NCI-H1417 treated with DMSO at 0.1 percent for 48 hours (cell line): ENCODE measurements at places on chromosomes 7 and 10.

DNA sequence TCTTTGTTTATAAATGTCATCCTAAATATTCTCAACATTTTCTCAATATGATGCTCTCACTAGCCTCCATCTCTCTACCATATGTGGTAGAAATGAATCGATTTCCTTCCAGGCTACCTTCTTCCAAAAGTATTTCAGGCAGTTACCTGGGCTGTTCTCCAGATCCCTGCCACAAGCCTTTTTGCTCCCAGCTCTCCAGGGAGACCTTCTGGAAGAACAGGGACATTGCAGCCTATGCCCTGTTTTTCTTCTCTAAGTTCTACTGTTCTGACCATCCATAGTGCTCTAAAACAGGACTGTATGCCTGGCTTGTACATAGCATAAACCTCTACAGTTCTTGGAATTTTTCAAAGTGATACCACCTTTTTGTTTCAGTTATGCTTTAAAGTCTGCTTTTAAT is 552.8 kb downstream of the ANKRD7 start:
- DNase-seq: no peak

DNA sequence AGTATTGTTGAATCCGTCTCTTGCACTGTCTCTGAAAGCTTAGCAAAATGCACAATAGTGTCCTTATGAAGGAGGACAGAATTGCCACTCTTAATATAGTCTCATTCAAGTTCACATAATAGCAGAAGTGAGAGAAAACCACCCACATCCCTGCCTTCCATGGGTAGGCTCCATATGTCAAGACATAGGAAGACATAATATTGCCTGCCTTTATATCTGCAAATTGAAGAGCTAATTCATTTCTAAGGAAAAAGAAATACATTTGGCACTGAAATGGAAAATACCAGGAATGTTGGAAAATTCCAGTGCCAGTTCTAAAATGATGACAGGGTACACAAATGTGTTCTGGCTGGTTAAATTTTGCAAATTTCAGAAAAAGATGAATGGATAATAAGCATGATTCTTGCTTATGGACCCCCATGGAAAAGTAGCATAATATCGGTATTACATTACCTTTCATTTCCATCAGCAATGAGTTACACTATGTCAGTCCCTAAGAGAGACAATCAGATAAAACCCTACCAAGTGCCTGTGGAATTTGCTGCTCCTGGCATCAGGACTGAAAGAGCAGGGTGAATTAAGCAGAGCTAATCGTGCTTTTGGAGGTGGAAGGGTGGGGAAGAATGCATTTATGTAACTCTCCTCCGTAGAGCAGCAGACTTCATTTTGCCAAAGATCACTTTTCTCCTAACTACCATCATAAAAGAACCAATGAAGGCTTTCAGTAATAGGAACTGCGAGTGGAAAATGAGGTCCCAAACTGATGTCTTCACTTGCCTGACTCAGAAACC is 312.6 kb downstream of the FGFR2 start:
- DNase-seq: no peak

DNA sequence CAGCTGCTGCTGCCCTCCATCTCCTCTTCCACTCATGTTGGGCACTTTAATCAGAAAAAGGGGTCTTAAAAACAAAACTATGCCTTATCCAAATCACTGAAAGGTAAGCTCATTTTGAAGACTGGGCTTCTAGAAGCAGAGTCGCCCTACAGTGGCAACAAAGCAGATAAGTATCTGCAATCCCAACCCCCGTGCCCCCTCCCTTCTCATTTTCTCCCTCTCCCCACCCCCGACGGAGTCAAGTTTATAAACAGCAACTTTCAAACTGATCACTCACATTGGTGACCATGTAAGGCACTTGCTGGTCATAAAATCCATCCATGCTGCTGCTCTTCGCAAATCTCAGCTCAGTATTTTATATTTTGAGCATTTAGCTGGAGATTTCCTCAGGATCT is 738 bp downstream of the ETV1 start:
- no peak for DNase-seq

- no peak for DNase-seq
These were observed 17.9 kb downstream of the ZC3HAV1 start for GRCh38 chr7:139091677-139091996.

- DNase-seq: no peak
These were observed 28.1 kb upstream of the SLC26A4 start for GRCh38 chr7:107632492-107632865.

GRCh38 chr7:867406-868188 is 8.8 kb upstream of the GET4 start:
- DNase-seq: no peak

- DNase-seq: no peak
These were observed 52.5 kb upstream of the WNT16 start for GRCh38 chr7:121276313-121276712.

DNA sequence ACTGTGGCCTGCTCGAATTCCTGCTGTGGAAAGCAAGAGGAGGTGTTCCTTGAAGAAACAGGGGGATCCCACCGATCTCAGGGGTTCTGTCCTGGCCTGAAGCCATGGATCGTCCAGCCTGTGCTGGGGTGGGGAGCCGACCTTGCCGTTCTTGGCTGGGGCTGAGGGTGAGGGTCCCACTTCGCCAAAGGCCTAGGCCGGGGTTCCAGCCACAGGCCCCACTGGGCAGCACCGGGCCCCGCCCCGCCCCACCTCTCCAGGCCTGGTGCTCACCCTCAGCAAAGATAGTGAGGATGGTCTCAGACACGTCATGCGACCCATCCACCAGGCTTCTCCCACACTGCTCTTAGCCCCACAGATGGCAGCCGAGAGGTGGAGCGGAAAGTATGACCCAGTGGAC is 51.4 kb upstream of the ZNF716 start:
- no peak for DNase-seq

GRCh38 chr10:47290338-47290737 is 9.7 kb upstream of the GDF10 start:
- no peak for DNase-seq

- DNase-seq: no peak
These were observed 6.4 kb downstream of the ZSCAN25 start for GRCh38 chr7:99623091-99623693.

DNA sequence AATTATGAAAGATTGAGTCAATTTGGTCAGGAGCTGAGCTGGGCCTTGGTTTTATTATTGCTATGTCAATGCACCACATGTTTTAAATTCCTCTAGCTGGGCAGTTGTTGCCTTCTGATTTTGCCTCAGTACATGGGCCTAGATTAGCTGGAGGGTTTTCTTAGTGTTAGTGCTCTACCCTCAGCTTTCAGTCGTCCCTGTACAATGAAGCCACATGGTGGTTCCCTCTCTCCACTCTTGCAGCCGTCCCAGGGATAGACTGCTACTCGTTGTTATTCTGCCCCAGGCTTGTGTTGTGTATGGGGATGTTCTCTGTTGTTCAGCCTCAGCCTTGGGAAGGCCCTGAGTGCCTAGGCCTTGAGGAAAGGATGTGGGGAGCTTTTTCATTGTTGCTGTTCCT is 37.0 kb downstream of the NHLRC2 start:
- no peak for DNase-seq

- DNase-seq: no peak
These were observed 241.5 kb downstream of the PHTF2 start for GRCh38 chr7:78039790-78040776.

DNA sequence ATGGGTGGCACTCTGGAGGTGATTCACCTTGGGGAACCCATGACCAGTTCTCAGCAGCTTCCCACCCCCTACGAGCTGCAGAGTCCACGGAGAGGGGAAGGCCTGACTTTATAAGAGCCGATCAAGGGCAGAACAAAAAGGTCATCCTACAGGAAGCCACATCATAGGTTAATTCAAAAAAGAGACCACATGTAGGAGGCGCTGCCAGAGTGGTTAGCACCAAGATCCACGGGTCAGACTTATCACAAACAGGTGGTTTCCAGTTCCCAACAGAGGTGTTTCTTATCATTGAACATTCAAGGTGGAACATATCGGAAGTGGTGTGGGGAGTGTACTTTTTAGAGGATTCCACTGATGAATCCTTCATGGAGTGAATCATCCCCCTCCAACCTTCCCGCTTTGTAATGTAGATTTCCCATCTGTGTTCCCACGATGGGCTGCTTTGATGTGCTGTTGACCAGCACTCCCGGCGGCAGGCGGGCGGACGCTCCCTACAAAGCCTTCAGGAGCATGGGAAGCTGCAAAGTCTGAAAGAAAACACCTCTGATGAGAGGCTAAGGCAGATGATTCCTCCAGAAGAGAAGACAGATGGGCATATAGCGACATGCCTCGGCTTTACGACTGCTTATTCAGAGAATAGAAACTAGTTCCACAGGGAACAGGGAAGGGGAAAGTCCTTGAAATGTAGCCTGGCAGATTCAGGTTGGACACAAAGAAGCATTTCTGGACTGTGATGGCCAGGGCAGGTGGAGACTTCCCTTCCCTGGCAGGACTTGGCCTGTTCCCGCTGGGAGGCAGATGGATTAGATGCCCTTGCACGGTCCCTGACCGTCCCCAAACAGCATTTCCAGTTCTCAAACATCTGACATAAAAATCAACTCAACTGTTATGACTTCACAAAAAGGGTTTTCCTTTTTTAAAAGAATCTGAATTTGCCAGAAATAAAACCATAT is 66.5 kb downstream of the AFAP1L2 start:
- no peak for DNase-seq

GRCh38 chr7:129149511-129149910 is 5.0 kb downstream of the TSPAN33 start:
- DNase-seq: no peak

- DNase-seq: no peak
These were observed 1.3 kb upstream of the BMPER start for GRCh38 chr7:33903791-33904680.

GRCh38 chr7:13639396-13639795 is 350.1 kb downstream of the ETV1 start:
- DNase-seq: peak; percentile 59

- no peak for DNase-seq
These were observed 31.3 kb upstream of the SMC3 start for GRCh38 chr10:110535958-110536891.

GRCh38 chr7:149733924-149734790 is 39.2 kb downstream of the ZNF467 start:
- no peak for DNase-seq

DNA sequence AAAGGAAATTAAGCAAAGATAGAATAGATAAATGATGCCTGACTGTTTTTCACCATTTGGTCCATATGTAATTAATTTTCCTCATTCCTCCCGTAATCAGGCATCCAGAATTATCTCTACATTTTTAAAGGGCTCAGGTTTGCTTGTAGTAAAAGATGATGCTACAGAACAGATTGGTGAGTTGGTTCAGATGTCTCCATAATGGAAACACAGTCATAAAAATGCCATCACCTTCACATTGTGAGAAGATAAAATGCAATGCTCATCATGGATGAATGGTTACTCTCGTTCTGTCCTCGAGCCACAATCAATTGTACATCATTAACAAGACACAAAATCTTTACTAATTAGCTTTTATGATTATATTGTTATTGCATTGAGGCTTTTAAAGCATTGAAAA is 64.9 kb upstream of the CELF2 start:
- no peak for DNase-seq

DNA sequence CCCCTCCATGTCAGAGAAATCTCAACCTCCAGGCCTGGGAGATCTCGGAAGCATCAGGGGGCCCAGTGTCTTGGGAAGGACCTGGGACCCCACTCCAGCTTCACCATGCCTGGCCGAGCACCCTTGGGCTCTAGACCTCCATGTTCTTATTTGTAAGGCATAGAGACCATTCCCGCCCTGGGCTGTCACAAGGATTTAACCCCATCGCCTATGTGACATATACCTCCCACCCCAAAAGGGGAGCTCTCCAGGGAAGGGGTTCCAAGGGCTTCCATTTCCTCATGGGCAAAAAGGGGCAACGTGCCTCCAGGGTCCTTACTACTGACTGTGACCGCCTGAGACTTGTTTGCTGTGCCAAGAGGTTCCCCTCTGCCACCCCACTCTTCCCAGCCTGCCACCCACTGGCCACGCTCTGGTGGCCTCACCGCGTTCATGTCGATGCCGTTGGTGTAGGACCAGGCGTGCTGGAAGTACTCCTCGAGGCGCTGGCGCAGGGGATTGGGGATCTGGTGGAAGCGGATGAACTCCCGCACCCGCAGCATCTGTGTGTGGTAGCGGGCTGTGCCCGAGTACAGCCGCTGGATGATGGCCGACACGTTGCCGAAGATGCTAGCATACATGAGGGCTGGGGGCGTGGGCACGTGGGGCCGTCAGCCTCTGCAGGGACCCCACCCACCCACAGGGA is 27.5 kb downstream of the KCNH2 start:
- DNase-seq: no peak

DNA sequence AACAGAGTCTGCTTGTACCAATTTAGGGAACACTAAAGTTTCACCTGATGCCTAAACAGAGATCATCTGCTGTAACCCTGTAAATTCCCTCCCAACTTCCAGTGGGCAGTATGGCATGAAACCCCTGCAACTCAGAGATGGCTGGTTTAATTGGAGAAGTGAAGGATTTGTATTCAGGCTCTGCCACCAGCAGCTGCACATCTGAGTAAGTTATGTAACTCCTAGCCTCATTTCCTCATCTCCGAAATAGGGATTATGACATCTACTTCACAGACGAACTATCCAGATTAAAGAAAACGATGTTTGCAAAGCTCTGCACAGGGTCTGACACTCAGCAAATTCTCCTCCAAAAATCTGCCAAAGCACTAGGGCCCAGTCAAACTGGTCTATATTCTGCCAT is 493.0 kb downstream of the KCNMA1 start:
- no peak for DNase-seq

DNA sequence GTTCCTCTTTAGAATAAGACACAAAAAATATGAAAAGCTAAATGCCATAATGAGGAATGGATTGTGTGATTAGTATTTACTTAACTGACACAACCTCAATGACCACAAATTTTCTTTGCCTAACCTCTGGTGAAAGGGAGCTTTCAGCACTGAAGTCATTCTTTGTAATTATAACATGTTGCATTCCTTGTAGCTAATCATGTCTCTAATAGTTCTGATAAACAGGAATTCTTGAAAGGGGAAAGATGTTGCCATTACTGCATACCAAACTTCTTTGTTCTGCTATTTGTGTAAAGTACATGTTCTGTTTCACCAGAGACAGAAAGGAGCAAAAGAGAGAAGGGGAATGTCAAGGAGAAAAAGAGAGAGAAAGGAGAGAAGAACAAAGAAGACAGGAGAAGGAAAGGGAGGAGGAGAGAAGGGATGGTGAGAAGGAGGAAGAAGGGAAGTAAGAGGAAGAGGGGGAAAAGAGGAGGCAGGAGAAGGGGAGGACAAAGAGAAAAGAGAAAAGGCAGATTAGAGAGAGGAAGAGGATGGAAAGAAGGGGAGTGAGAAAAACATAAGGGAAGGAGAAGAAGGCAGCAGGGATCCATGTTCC is 120.9 kb downstream of the SEMA3D start:
- DNase-seq: no peak

- DNase-seq: no peak
These were observed 103.3 kb downstream of the CHRM2 start for GRCh38 chr7:136971776-136972175.

- no peak for DNase-seq
These were observed 83.9 kb downstream of the HECW1 start for GRCh38 chr7:43196379-43196778.

GRCh38 chr7:83976302-83976701 is 218.3 kb downstream of the SEMA3A start:
- DNase-seq: peak; percentile 26

DNA sequence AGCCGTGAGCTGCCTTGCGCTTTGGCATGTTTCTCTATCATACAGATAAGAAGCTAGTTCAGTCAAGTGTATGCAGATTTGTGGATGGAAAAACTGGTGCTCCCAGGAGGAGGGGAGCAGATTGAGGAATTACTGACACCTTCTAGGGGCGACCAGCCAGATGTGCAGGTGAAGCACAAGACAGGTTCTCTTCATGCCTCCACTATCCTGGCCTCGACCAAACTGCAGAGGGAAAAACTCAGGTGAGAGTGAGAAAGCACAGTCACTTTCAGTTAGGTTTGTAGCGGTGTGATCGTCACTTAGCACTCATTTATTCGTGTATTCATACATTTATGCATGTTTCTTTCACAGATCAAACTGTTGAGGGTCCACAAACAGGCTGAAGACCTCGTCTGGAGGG is 600 bp upstream of the DBNL start:
- no peak for DNase-seq
